Gastroesophageal sphincter (tissue), 4 donors: ENCODE measurements at places on chromosomes 2 and 18. TPM values are rescaled to one million over a fixed set of nuclear protein-coding genes. Genes with fewer than 3 reads are reported as not detected.

Gene ESPNL
- 3.4 TPM for total RNA-seq

Gene ST8SIA3
- not detected for total RNA-seq

Gene SGPP2
- total RNA-seq: 1.2 TPM

Gene MAPK4
- 13.7 TPM for total RNA-seq

Gene COL4A4
- 5.5 TPM for total RNA-seq

Gene SCYGR4
- 0.62 TPM for total RNA-seq

Gene DSG4
- total RNA-seq: not detected

Gene SERPINB13
- total RNA-seq: 0.13 TPM

Gene SERPINB8
- 10.8 TPM for total RNA-seq

Gene ELOA2
- not detected for total RNA-seq

Gene CAPN14
- total RNA-seq: 0.40 TPM

Gene C2orf81
- total RNA-seq: 1.1 TPM

Gene LAMA1
- total RNA-seq: under 0.01 TPM

Gene TMEM247
- not detected for total RNA-seq

Gene DSG1
- not detected for total RNA-seq

Gene IL1B
- not detected for total RNA-seq

Gene MYOM1
- 14.8 TPM for total RNA-seq

Gene EN1
- not detected for total RNA-seq

Gene FBXO41
- 2.2 TPM for total RNA-seq

Gene C1QL2
- total RNA-seq: not detected

Gene CASP10
- 5.9 TPM for total RNA-seq

Gene SERPINB11
- not detected for total RNA-seq

Gene NYAP2
- not detected for total RNA-seq

Gene UGT1A10
- total RNA-seq: not detected
